Progenitor cell of endocrine pancreas (in vitro differentiated cells): ENCODE measurements at places on chromosomes 5 and 9.

DNA sequence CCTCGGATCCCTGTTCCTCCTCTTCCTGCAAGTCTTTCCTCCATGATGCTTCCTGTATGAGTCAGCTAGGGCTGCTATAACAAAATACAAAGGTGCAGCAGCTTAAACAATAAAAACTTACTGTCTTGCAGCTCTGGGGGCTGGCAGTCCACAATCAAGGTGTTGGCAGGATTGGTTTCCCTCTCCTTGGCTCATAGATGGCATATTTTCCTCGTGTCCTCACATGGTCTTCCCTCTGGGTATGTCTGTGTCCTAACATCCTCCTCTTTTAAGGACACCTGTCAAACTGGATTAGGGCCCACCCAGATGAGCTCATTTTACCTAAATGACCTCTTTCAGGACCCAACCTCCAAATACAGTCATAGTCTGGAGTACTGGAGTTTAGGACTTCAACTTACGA is 117.5 kb downstream of the MED10 start:
- no peak for DNase-seq

DNA sequence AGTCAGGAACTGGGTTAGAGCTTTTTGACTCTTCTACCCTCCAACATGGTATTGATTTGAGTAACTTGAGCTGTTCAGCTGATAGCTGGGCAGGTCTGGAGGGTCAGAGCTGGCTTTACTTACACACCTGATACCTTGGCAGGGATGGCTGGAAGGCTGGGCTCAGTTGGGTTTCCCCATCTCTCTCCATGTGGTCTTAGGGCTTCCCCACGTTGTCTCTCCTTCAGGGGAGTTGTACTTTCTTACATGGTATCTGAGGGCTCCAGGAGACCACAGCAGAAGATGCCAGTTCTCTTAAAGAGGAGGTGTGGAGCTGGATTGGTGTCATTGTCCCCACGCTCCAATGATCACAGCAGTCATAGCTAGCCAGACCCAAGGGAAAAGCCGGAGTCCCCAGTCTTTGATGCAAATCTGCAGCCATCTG is 25.6 kb downstream of the ISOC1 start:
- DNase-seq = no peak

GRCh38 chr9:72428329-72428728 is 63.3 kb upstream of the ZFAND5 start:
- DNase-seq = no peak

DNA sequence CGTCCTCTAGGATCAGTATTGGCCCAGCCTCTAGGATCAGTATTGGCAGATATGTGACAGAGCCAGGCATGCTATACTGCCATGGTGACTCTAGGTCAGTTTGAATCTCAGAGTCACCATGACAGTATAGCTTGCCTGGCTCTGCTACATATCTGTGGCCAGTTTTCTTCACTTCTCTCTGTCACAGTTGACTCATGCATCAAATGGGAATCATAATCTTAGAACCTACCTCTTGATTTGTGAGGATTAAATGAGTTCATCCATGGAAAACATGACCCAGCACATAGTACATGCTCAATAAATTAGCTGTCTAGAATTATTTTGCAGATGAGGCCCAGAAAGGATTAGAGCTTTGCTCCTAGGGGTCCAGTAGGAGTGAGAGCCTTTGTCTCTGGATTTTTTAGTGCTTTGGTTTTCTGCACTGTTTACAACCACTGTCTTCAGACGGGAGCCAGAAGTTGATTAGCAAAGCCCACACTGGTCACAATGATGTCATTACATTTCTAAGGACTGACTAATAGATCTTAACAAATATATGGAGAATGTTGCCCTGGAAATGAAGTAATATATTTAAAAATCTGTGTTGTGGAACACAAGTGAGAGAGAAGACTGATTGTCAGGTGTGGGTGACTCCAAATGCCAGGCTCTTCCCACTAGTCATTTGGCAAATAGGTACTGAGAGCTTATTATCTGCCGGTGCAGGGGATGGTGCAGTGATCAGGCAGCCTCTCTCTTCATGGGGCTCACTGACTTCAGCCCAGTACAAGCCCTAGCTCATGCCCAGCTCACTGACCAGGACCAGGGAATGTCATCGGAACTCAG is 76.0 kb downstream of the COL15A1 start:
- DNase-seq = no peak

GRCh38 chr9:87290241-87291052 is 207.2 kb upstream of the DAPK1 start:
- DNase-seq = no peak

DNA sequence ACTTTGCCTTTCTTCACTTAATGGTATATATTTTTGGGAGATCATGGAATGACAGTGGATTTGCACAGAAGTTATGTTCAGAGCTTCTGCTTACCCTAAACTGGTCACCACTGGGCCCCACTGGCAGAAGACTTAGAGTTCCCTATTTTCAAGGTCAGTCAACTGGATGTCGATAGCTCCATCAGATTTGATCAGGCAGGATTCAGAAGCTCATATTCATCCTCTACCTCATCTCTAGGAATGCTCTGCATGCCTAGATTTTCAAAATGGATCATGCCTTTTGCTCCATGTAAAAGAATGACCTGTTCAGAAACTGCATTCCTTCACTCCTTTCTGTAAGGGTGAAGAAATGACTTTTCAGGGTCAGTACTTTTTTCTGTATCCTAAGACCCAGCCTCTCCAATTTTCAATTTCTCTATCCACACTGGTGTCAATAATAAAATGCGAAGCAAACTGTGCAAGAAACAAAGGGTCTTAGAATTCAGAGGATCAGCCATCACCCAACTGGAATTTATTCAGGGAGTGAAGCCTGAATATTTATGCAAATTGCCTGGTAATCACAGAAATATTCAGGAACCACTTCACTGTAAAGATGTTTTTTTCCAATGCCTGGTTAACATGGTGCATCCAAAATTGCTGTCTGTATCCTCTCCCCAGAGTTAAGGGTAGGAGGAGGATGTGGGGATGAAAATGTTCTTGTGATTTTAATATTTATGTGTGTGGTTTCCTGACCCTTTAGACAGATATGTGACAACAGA is 125.4 kb downstream of the DOCK2 start:
- DNase-seq = no peak

GRCh38 chr9:75265525-75265972 is 177.2 kb downstream of the OSTF1 start:
- peak; percentile 38 for DNase-seq

- DNase-seq = no peak
These were observed 734.5 kb upstream of the ZNF608 start for GRCh38 chr5:125480911-125481310.

- DNase-seq = no peak
These were observed 1.3 kb downstream of the SH3RF2 start for GRCh38 chr5:145937432-145938250.

- no peak for DNase-seq
These were observed 6.9 kb downstream of the RGMB start for GRCh38 chr5:98780390-98780789.

DNA sequence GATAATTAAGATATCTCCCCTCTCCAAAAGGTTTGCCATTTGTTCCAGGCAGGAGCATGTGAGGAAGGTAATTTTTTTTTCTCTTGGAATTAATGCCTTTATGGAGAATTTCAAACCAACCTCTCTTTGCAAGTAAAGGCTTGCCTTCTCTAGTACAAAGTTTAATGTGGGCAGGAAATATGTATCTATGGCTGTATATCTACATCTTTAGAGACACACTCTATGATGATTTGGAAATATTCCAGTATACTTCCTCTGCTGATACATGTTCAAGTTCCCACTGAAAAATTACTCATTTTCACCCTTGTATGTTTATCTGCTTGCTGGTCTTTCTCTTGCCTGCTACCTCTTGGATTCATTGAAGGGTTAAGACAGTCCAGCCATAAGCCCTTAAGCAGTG is 83.5 kb upstream of the SEMA6A start:
- DNase-seq = no peak

DNA sequence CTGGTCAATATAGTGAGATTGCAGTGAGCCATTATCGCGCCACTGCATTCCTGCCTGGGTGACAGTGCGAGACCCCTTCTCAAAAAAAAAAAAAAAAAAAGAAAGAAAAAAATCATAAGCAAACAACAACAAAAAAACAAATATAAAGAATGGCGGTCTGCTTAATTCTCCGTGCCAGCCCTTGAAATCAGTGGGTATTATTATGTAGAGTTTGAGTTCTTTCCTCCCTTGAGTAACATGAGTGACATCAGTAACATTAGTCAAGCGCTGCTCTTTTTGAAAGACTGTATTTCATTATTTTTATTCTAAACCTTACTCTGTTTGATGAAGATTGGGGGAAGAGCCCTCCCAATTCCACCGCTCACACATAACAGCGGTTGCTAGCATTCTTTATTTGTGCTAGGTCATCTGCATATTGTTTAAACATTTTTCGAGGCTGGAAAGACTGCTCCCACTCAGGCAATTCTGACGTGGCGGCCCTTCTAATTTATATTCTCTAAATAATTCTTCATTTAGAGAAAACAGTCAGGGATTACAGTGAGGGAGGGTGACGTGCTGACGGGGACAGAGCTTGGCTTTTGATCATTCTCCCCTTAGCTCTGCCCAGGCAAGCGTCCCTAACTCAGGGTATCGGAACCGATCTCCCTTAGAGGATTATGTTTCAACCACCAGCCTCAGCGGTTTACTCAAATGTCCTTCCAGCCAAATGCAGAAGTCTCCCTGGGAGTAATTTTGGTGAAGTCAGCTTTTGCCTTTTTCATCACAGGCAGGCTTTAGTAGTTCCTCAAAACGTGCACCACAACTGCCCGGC is 860 bp upstream of the MARCHF6 start:
- DNase-seq = no peak

GRCh38 chr5:74507370-74508005 is 133.0 kb downstream of the ENC1 start:
- no peak for DNase-seq

- DNase-seq = no peak
These were observed 9.3 kb upstream of the COL5A1 start for GRCh38 chr9:134632329-134632728.

- DNase-seq = no peak
These were observed 40.7 kb downstream of the CNTRL start for GRCh38 chr9:121115466-121115865.

GRCh38 chr9:8799206-8799605 is 999.6 kb upstream of the DMAC1 start:
- DNase-seq = no peak

DNA sequence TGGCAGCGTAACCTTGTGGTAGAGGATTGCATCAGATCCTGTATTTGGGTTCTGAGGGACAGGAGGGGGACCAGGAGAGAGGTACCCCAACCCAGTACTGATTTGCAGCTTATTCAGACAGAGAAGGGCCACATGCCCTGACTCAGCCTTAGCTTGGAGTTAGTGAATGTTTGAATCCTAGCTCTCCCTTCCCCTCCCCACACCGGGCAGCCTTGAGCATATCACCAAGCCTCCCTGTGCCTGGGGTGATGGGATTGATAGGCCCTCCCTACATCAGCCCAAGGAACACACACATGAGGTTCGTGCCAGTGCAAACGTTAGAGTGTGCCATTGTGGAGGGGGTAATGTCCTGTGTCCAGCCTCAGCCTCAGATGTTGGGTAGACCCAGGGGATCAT is 71.9 kb downstream of the AMBP start:
- DNase-seq = peak; percentile 2

- no peak for DNase-seq
These were observed 526.3 kb downstream of the GABRG2 start for GRCh38 chr5:162593881-162594280.

DNA sequence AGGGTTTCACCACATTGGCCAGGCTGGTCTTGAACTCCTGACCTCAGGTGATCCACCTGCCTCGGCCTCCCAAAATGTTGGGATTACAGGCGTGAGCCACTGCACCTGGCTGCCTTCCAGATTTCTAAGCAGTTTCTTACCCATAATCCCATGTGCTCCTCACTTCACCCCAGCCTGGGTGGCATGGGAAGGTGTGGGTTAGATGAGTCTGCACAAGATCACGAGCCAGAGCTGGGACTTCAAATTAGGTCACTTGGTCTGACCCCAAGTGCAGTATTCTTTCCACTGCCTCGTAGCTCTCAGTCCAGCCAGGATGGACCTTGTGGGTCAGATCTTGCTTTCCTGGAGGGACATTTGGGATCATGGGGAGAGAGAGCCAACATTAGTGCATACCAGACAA is 37.5 kb upstream of the STRBP start:
- DNase-seq = no peak

DNA sequence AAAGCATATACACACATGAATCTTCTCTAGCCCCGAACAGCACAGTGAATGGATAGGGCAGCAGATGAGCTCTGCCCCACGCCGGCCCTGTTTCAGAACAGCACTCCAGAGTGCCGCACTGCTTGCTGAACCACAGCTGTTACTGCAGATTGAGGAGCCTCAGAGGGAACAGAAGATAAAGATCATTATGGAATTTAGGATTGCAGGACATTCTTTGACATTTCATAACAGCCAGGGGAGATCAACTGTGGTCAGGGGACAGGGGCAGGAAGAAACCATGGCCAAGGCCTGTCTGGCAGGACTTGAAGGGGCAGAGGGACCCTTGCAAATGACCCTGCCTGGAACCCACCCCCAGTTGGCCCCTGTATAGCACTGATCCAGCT is 20.6 kb downstream of the IRF1 start:
- DNase-seq = no peak

GRCh38 chr9:130927995-130928900 is 10.8 kb downstream of the FIBCD1 start:
- DNase-seq = no peak

DNA sequence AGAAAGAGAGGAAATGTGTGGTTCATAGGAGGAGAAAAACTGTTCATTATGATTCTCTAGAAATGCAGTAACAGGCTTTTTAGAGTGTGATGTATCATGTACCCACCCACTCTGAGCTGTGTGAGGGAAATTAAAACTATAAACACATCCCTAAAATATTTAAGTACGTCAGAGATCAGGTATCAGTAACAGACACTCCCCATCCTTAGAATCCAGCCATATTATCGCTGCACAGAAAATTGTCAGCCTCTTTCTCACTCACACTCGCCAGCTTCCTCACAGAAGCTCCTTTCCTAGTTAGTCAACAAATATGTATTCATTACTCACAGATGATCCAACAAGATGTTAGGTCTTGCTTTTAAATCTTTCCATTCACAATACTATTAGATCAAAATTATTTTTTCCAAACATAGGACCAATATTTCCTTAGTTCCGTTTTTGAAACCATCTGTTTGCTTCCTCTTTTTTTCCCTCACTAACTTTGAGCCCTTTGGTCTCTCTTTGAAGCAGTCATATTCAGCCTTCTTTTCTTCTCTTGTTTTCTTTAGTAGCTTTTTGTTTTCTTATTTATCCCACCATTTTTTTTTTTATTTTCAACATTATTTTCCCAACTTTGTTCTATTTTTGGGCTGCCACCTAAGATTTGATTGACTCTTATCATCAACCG is 13.6 kb upstream of the MAST4 start:
- DNase-seq = no peak

DNA sequence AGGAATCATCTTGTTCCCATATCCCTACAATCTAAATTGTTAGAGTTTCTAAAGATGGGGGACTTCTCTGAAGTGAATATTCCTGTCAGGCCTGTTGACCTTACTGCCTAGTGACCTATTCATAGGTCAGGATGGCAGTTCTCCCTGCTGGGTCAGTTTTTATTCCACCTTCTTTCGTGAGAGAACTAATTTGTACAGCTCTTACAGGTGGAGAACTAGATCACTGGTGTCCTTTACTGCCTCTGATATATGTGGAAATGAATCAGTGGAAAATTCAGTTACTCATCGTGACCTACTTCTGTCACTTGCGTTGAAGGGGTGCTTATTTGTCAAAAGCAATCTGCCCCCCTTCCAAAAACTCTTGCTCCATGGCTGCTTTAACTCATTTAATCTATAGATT is 164.9 kb downstream of the CD180 start:
- no peak for DNase-seq
